ENCODE measurements at places on chromosomes 3 and 15.

DNA sequence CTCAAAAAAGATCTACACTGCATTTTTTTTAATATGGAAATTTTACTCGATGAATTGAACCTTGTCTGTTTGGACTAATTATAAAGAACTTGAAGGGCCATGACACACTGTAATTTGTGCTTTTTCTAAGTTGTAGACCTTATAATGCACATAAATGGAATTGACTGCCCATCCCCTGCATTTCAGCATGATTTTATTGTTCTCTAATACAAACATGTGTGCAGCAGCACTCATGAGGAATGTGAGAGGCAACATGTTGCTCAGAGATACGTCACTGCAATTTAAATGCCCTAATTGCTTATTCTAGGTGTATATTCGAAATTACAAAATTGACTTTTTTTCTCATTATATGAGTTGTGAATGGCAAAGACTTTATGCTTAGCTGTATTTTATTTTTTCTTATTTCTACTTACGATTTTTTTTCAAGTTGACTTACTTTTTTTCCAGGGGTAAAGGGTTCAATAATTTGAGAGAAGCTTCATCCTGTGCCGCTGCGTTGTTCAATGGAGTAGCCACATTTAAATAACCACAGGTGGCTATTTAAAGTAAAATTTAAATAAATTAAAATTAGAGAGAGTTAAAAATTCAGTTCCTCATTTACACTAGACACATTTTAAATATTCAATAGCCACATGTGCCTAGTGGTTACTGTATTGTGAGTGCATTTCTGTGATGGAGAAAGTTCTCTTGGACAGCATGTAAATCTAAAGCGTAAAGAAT, 1346.4 kb downstream of the ROBO1 start:
- H3K36me3 ChIP-seq: no peaks in the 10 kb centered on the region
- H3K27me3 ChIP-seq: no peaks in the 10 kb centered on the region
- H3K4me1 ChIP-seq: no peaks in the 10 kb centered on the region

GRCh38 chr3:127307112-127307835, 19.4 kb upstream of the PRR20G start:
- no peak overlapping the region for H3K4me3 ChIP-seq
- H3K36me3 ChIP-seq: no peaks in the 10 kb centered on the region
- DNase-seq: no peak
- H3K27me3 ChIP-seq: peaks cover 2% of the 10 kb centered on the region
- no peaks in the 10 kb centered on the region for H3K4me1 ChIP-seq

DNA sequence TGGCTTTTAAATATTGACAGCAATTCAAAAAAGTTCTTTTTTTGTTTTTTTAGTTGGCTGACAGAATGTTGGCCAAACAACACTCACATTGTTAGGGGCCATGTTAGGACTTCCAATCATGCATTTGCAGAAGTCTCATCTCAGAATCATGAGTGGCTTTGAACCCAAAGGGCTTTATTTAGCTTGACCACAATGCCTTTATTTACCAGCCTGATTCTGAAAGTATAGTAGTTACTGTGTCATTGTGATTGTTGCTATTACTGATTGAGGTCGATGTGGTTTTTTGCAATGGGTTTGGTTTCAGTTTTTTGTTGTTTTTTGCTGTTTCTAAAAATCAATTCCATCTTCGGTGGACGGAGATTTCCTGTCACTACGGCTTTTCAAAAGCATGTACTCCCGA, 7.2 kb downstream of the GLDN start:
- H3K4me3 ChIP-seq: no peak overlapping the region
- H3K27ac ChIP-seq: no peak overlapping the region
- no peaks in the 10 kb centered on the region for H3K27me3 ChIP-seq
- no peaks in the 10 kb centered on the region for H3K36me3 ChIP-seq
- no peak for DNase-seq

GRCh38 chr3:123193448-123194101, 8.2 kb upstream of the SEC22A start:
- no peak for DNase-seq
- H3K27me3 ChIP-seq: no peaks in the 10 kb centered on the region
- no peaks in the 10 kb centered on the region for H3K4me1 ChIP-seq
- H3K27ac ChIP-seq: no peak overlapping the region
- no peak overlapping the region for H3K4me3 ChIP-seq
- H3K36me3 ChIP-seq: no peaks in the 10 kb centered on the region

- H3K4me3 ChIP-seq: no peak overlapping the region
- H3K36me3 ChIP-seq: no peaks in the 10 kb centered on the region
- H3K27ac ChIP-seq: no peak overlapping the region
- H3K4me1 ChIP-seq: no peaks in the 10 kb centered on the region
These were observed 333.5 kb upstream of the AZI2 start for GRCh38 chr3:28682121-28682520.

- no peaks in the 10 kb centered on the region for H3K27me3 ChIP-seq
- no peaks in the 10 kb centered on the region for H3K36me3 ChIP-seq
These were observed 28.8 kb upstream of the ST3GAL6 start for GRCh38 chr3:98734306-98734705.
